ENCODE measurements at places on chromosomes 6 and 20. TPM values are rescaled to one million over a fixed set of nuclear protein-coding genes. Genes with fewer than 3 reads are reported as not detected.

The OOEP gene
- total RNA-seq, result not detected

- DNase-seq, result no peak
These were observed 4.9 kb downstream of the TAP2 start for GRCh38 chr6:32833664-32834063.

GRCh38 chr20:58585753-58586540, 65.1 kb upstream of the STX16 start:
- DNase-seq, result peak; percentile 32

The TNXB gene
- 24.1 TPM for total RNA-seq

The C6orf141 gene
- total RNA-seq, result 2.4 TPM

The TFAP2A gene
- 20.7 TPM for total RNA-seq

DNA sequence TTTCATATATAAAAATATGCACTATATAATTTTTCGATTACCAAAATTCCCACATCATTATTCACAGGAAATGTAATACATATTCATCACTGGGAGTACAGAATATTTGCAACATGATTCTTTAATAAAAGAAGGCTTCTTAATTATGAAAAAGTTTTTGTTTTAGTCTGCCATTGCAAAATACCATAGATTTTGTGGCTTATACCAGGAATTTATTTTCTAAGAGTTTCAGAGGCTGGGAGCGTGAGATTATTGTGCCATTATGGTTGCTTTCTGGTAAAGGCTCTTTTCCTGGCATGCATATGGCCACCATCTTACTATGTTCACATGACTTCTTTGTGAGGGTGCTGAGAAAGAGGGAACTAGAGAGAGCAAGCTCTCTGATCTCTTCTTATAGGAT, 306.9 kb upstream of the ADGRB3 start:
- no peak for DNase-seq

DNA sequence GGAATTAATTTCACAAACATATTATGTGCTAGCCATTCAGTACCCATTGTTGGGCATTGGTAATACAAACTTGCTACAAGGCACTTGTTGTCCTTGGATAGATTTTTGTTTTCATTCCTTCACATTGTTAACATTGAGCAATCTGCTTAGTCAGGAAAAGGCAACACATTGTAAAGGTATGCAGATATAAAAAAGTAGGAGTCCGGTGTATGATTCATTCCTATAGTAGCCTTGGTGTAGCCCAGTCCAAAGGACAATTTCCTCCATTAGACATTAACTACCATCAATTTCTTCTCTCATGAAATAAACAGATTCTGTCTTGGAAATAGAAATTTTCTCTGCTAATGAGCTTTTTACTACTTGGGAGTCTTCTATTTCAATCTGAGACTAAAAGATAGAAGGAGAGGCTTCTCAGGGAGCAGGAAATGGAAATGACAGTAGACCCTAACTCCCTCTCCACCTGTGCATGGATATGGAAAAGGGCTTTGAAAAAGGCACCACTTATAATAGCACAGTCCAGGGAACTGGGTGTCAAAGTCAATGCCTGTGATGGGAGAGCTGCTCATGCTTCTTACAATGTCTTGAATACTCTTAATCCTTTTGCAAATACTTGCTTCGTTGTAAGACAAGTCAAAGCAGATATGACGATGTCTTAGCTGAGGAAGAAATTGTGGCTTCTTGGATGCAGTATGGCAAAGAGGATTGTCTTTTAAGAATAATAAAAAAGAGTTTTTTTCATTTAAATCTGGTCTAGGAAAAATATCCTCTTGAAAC, 369.4 kb upstream of the CITED2 start:
- no peak for DNase-seq
